ENCODE measurements at places on chromosomes 1 and 21.

GRCh38 chr1:118158924-118159323, 26.1 kb downstream of the SPAG17 start:
- peak; percentile 66 for DNase-seq

DNA sequence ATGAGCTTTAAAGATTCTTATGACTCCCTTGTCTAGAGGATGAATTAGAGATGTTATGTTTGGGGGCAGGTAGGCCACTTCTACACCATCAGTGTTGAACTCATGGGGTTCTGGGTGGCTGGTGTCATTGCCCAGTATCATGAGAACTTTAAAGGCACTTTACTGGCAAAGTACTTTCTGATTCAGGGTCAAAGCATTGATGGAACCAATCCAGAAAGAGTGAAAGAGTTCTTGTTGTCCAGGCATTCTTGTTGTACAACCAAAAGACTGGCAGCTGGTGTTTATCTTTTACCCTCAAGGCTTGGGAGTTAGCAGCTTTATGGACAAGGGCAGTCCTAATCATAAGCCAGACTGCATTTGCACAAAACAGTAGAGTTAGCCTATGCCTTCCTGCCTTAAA, 673.0 kb downstream of the USP25 start:
- peak; percentile 66 for DNase-seq

GRCh38 chr1:171486048-171486519, 754 bp downstream of the PRRC2C start:
- DNase-seq = peak; percentile 53

DNA sequence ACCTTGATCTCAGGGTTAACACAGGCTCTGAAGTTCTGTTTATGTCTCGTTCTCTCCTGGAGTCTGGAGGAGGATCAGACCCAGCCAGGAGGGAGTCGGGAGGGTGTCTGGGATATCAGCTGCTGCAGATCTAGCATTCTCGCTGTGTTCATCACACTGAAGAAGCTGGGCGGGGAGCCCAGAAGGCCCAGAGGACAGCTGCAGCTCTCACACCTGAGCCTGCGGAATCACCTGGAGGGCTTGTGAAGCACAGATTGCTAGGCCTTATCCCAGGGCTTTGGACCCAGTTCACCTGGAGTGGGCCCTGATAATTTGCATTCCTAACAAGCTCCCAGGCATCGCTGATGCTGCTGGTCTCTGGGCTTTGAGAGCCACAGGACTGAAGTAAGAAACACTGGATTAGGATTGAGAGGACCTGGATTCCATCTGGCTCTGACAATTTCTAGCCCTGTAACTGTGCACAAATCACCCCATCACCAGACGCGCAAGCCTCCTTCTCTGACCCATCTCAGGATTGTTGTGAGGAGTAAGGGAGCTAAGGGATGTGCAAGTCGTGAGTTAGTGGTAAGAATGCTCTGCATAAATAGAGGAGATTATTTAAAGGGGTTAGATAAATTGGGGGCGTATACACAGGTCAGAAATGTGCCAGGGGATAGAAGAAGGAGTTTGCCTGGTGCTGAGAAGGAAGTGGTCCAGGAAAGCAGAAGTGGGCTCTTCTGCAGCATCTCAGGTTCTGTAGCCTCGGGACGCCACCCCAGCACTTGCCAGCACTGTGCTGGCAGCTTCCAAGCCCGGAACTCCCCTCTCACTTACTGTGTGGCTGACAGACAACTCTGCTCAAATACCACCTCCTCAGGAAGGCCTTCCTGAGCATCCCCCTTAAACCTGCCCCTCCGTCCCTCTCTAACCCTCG, 19.1 kb downstream of the ABCA4 start:
- DNase-seq = no peak

DNA sequence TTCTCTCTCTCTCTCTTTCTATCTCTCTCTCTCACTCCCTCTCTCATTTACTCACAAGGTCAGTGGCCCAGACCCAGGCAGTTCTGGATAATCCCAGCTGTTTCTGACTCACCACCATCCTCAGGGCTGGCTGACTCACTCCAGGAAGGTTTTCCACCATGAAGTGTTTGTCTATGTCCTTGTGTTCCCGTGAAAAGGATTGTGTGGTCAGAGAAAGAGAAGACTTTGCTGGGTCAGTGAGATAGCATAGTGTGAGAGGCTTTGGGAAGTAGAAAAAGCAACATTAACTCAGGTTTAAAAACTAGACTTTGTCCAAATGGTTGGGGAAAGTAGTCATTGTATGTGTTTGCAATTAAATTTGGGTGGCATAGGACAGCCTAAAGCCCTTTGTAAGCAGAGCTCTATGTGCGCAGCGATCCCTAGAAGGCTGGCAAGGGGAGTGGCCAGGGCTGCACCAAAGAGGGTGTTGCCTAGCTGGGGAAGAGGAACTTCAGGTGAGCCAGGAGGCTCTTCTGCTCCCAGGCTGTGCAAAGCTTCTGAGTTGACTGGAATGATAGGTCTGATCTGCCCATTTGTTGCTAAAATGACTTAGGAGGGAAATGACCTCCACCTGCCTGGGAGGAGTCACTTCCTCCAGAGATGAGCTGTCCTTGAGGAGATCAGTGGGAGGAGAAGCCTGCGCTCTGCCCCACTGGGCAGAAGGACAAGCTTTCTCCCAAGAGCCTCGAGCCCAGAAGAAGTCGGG, 4.9 kb upstream of the CAPN2 start:
- peak; percentile 99 for DNase-seq

- no peak for DNase-seq
These were observed 6.2 kb upstream of the HMGCS2 start for GRCh38 chr1:119774746-119775490.

DNA sequence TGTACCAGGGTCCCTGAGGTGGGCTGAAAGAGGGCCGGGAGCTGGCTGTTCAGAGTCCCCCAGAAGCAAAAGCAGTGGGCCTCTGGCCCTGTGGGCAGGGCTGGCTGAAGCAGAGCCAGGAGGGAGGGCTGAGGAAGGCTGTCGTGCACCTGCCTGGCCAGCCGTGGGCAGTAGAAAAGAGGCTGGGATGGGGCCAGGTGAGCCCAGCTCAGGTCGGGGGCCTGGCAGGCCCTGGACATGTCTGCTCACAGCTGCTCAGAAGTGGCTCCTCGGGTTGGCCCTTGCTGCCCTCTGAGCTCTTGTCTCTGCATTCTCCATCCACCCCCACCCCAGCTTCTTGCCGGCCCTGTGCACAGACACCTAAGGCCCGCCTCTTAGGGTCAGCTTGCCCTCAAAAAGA, 60.0 kb downstream of the TCP10L start:
- DNase-seq = no peak

DNA sequence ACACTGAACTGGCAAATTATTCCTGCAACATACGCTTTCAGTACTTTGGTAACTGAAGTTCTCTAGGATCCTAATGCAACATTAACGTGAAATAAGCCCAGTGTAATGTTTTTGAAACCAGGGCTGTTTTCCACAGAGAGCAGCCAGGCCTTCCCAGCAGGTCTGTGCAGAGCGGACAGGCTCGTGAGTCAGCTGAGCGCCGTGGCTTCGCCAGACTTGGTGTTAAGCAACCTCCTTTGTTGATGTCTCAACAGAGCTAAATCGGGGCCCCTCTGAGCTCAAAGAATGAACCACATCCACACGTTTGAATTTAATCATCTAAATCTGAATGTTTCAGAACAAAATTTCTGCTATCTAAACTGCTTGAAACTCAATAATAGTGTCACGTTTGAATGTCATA, 181.8 kb upstream of the FMN2 start:
- DNase-seq = no peak

DNA sequence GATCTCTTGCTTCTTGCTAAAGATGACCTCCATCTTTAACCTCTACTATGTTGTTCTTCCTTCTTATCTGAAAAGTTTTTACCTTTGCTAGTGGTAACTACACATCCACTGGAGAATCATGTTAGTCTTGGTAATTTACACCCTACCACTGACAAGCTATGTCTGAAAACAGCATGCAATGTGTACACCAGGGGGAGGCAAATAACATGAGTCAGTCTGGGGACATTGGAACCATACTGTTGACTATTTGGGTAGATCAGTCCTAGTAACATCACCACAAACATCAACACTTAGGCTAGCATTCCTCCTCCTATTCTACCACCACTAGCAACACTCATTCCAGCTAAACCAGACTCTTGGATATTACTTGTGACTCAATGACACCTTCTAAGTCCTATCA, 549.0 kb downstream of the KCNT2 start:
- no peak for DNase-seq

GRCh38 chr21:36255663-36256062, 64.3 kb upstream of the MORC3 start:
- DNase-seq = no peak

- DNase-seq = no peak
These were observed 132.5 kb downstream of the PRDM2 start for GRCh38 chr1:13832536-13832935.

GRCh38 chr1:43005460-43006361, 47.0 kb upstream of the SLC2A1 start:
- DNase-seq = no peak

DNA sequence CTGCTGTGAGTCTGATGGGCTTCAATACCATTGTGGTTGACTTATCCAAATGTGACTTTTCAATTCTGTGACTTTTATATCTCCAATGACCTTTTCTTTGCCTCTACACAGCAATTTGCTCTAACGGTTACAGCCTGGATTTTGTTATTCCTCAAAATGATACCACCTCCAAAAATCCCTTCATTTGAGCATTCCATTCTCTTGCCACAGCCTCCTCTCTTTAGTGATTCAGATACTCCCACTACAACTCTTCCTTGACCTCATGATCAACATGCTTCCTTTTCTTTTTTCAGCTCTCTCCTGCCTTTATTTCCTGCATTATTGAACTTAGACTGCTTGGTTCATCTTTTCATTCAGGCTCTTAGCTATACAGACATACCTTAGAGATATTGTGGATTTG, 16.6 kb upstream of the IL19 start:
- no peak for DNase-seq

- DNase-seq = no peak
These were observed 171.1 kb upstream of the FGGY start for GRCh38 chr1:59125676-59126320.

DNA sequence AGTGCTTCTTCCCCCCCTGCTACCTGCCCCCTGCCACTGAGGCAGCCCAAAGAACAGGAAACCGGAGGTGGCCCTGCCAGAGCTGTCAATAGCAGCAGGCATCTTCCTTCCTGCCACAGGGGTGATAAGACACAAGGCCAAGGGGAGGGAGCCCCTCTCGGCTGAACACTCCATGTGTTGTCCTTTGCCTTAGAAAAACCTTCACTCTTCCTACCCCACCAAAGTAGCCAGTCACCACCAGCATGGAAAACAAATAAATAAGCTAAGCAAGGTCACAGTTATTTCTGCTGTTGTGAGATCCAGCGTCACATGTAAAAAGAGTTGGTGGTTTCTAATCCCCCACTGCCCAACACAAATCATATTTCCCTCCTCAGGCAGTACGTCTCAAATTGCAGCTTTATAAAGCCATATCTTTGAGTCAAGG, 104.8 kb upstream of the DPT start:
- DNase-seq = no peak

DNA sequence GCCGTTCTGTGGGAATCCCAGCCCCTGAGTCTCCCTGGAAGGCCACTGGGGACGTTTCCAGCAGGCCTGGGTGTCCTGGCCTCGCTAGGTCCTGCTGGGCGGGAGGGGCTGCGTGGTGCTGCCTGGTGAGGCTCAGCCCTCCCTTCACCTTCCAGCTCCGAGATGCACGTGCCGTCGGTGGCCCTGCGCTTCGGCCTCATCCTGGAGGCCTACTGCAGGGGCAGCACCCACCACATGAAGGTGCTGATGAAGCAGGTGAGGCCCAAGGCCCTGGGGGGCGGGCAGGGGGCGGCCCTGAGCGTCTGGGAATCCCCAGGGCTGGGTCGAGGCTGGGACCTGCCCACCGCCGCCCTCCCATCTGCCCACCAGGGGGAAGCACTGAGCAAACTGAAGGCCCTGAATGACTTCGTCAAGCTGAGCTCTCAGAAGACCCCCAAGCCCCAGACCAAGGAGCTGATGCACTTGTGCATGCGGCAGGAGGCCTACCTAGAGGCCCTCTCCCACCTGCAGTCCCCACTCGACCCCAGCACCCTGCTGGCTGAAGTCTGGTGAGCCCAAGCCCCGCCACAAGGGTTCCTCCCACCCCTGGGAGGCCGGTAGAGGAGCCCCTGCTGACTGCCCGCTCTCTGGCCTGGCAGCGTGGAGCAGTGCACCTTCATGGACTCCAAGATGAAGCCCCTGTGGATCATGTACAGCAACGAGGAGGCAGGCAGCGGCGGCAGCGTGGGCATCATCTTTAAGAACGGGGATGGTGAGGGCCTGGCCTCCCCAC, 70.3 kb downstream of the PIK3CD start:
- no peak for DNase-seq

DNA sequence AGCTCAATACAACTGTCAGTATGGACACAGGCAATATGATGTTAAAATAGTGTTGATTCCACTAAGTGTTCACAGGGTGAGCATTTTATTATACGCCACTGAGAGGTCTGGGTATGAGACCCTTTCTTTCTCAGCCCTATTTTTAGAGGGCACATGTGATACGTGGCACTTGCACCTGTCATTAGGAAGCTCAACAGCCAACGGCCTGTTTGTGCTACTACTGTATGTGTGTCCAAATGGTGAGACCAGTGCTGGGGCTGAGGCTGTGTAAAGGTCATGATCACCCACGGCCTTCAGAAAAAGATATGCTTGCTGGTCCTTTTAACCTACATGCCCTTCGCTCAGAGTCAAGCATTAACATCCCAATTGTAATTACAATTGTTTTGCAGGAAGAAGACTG, 176.2 kb downstream of the DUSP10 start:
- DNase-seq = no peak

GRCh38 chr1:95716097-95716496, 482.1 kb downstream of the RWDD3 start:
- DNase-seq = no peak

DNA sequence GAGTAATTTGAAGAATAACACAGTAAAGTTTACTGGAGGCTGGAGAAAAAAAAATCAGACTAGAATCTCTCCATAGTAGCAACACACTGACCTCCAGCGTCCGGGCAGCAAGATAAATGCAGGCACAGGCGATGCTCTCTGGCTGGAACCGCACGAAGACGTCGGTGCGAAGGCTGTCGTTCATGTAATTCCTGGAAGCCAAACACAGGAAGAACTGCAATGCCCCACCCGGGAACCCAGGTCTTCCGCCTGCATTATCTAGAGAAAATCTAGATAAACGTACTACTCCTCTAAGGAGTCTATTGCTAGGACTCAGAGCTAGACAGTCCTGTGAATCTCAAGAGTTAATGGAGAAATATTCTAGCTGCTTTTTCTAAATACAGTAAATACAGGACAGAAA, 8.5 kb downstream of the CCNL2 start:
- no peak for DNase-seq

DNA sequence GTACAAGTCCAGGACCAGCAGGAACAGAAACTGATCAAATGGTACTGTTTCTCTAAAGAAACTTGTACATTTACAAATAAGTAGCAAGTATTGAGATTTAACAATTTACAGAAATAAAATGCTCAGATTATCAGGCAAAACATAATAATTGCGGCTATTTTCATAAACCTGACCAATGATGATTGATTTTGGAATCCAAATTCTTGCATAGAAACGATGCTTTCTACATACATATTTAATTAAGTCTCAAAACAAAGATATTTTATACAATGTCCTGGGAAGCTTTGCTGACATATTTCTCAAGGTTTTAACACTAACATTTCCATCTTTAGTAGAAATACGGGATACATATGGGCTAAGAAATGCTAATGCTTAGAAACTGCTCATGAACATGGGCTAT, 157.1 kb downstream of the VAV3 start:
- no peak for DNase-seq
